ENCODE measurements at places on chromosomes 5 and 9. TPM values are rescaled to one million over a fixed set of nuclear protein-coding genes. Genes with fewer than 3 reads are reported as not detected.

Gene SREK1
- 29.9 TPM for total RNA-seq

Gene RASEF
- total RNA-seq = 0.19 TPM

Gene ANKRD20A1
- not detected for total RNA-seq

Gene SHLD3
- total RNA-seq = 1.9 TPM

Gene GFI1B
- not detected for total RNA-seq

Gene GRM6
- not detected for total RNA-seq

Gene FABP6
- not detected for total RNA-seq

Gene FBXL7
- total RNA-seq = 25.7 TPM

Gene BARHL1
- not detected for total RNA-seq

Gene NR4A3
- total RNA-seq = 1.7 TPM

Gene SPATA9
- not detected for total RNA-seq

Gene SPATA31E1
- not detected for total RNA-seq

Gene SLC34A1
- not detected for total RNA-seq

Gene ANKRD31
- total RNA-seq = 0.11 TPM

Gene CCDC112
- total RNA-seq = 11.2 TPM

Gene CORO2A
- total RNA-seq = 2.7 TPM

Gene EIF4E1B
- total RNA-seq = not detected

Gene MRPL41
- 79.5 TPM for total RNA-seq

Gene PCDH1
- total RNA-seq = 57.8 TPM

Gene PCDHA10
- 0.33 TPM for total RNA-seq

Gene UGT3A1
- total RNA-seq = not detected

Gene GLRA1
- not detected for total RNA-seq

Gene ARSI
- 20.6 TPM for total RNA-seq

Gene F2RL2
- total RNA-seq = 4.6 TPM

Gene RELL2
- 3.5 TPM for total RNA-seq

Gene STKLD1
- total RNA-seq = 0.26 TPM

Gene PCDHB4
- 5.1 TPM for total RNA-seq
